ENCODE measurements at places on chromosomes 3 and 15.

- no peak for DNase-seq
Observed at GRCh38 chr3:64667887-64668581, 19.8 kb downstream of the ADAMTS9 start.

- no peak for DNase-seq
Observed at GRCh38 chr3:29284497-29284896, 3.6 kb downstream of the RBMS3 start.

- DNase-seq: no peak
Observed at GRCh38 chr15:39180030-39180429, 400.8 kb upstream of the THBS1 start.

- no peak for DNase-seq
Observed at GRCh38 chr3:81277853-81278252, 483.6 kb downstream of the GBE1 start.

DNA sequence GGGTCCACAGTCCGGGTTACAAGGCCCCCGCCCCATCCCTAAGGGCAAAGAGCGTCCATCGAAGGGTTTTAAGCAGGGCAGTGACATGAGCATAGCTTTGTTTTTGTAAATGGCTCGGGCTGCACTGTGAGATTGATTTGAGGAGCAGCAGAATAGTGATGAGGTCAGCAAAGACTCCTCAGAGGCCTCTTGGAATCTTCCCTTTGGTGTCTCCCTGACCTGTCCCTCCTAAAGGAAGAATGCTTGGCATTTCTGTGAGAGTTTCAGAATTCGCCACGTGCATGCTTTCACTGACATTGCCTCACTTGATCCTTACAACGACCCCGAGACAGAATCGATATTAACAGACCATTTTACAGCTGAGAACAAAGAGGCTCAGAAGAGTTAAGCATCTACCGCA lies 20.3 kb downstream of the LAMP3 start:
- DNase-seq: no peak

DNA sequence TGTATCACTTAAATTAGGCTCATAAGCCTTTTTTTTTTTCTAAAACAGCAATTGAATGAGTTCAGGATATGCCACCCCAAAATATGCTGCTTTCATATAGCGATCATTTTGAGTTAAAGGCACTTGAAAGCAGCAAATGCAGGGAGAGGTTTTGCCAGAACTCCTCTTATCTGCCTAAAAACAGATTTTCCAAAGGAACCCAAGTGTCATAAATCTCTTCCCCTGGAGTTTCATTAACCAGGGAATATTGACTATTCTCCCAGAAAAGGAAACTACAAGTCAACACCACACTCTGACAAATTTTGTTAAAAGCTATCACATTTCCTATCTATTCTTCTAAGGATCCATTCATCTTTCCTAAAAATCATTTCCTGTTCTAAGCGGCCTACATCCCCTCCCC lies 11.3 kb downstream of the DNAAF4 start:
- DNase-seq: no peak

DNA sequence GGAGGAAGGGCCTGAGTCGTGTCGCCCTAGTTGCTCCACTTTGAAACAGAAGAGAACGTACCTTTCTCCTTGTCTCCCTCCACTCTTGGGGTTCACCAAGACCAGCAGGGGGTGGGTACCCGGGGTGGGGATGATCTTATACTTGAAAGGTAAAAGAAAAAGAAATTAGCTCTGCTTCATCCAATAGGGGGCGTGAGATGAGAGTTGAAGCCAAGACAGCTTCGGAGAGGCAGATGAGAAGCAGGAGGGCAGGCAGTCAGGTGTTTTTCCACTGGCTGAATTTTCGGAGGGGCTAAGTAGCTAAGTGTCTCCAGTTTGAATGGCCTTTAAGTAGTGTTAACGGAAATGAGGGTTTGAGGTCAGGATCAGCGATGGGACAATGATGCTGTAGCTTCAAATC lies 100.4 kb downstream of the DGKG start:
- no peak for DNase-seq

DNA sequence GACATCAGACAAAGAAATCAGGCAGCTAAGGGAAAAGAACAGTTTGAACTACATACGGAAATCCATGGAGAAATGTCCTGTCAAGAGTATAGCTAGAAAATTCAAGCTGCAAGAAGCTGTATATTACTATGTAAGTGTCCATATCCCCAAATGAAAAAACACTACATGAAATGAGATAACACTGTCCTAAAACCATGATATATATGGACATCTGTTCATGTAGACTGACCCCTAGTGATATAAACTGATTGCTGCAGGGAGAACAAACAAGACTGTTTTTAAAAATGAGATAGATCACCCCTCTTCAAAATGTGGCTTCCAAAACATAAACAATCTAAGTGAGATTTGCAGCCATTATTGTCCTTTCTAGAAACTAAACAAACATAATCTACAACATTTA lies 985.6 kb downstream of the EPHA3 start:
- no peak for DNase-seq

DNA sequence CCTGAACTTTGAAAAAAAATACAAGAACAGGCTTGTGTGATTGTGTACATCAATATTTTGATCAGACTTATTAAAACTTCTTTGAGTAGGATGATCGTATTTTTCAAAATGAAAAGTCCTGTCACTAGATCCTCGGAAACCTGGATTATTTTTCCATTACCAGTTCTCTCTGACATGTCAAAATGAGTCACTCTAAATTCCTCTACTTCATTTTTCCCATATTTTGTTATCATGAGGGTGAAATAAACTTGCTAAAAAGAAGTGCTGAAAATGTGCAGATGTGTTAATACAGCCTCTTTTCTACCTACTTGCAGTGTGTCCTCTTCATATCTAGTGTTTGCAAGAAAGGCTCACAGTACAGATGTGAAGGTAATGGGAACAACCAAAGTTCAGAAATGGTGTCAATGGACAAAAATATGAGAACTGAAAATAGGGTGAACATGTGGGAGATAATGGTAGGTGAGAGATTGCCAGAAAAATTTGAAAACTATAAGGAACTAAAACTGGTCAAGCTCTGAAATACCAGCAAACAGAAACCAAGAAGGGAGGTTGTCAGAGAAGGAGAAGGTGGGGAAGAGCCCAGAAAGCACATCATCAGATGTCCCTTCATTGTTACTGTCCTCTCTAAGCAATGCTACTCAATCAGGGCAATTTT lies 108.2 kb downstream of the EOMES start:
- no peak for DNase-seq

DNA sequence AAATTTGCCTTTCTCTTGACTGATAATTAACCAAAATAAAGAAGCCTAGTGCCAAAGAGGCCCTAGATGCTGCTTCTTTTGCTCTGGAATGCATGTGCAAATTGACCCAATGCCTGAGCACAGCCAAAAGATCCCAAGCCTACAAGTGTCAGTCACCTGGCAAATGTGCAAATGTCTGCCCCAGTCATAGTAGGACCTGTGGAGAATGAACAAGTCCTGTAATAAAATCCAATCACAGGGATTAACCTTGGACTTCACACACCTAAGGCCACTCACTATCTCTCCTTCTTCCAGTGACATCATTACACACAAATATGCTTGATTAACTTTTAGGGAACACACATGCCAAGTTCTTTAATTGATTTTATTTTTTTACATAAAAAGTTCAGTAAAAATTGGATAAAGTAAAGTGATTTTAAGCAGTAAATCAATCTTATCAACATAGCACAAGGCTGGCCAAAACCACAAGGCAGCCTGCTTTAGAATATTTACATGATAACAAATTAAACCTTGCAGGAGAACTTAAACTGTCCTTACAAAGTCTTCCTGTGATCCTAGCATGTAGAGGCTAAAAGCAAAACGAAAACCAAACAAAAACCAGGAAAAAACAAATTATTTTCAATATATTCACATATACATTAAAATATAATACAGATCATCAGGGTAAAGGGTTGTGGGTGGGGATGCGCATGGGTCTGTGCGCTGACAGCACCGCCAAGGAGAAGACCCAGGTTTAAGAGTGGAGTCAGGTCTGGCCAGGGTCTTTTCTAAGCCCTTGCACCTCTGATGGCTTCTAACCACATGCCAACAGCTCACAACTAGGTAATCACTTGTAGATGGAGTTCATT lies 36.8 kb downstream of the NBEAL2 start:
- no peak for DNase-seq
